ENCODE measurements at places on chromosomes 1 and 21.

- H3K36me3 ChIP-seq = no peaks in the 10 kb centered on the region
- H3K4me1 ChIP-seq = no peaks in the 10 kb centered on the region
- H3K27ac ChIP-seq = no peak overlapping the region
- no peak for DNase-seq
- H3K27me3 ChIP-seq = peaks cover 7% of the 10 kb centered on the region
- H3K4me3 ChIP-seq = no peak overlapping the region
Measured at GRCh38 chr1:30316056-30316455, 407.3 kb downstream of the MATN1 start.

- DNase-seq = no peak
- no peaks in the 10 kb centered on the region for H3K4me1 ChIP-seq
- no peak overlapping the region for H3K4me3 ChIP-seq
- no peaks in the 10 kb centered on the region for H3K36me3 ChIP-seq
- H3K27ac ChIP-seq = no peak overlapping the region
Measured at GRCh38 chr1:3149277-3149676, 80.3 kb downstream of the PRDM16 start.

DNA sequence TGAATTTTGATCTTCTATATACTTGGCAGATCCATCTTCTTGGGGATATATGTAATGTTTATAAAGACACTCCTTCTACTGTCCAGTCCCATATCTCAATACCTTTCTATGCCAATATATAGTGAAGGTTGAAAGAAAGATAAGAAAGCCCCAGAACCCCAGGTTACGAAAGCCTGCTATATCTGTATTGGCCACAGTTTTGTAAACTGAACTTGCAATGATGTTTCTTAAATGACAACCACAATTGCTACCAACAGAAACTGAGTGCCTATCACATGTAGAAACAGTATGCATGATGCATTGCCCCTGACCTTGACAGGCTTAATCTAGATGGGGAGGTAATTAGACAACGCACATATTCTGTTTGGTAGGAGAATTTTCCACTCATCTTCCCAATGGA is 7.8 kb upstream of the RIMKLA start:
- no peaks in the 10 kb centered on the region for H3K36me3 ChIP-seq
- DNase-seq = no peak
- no peak overlapping the region for H3K27ac ChIP-seq
- peaks cover 16% of the 10 kb centered on the region for H3K4me1 ChIP-seq
- H3K4me3 ChIP-seq = no peak overlapping the region

- DNase-seq = no peak
- H3K36me3 ChIP-seq = peaks cover 52% of the 10 kb centered on the region
- H3K27me3 ChIP-seq = no peaks in the 10 kb centered on the region
- no peaks in the 10 kb centered on the region for H3K4me1 ChIP-seq
Measured at GRCh38 chr1:228321895-228322294, 84.7 kb downstream of the TRIM11 start.

- no peak overlapping the region for H3K4me3 ChIP-seq
- no peaks in the 10 kb centered on the region for H3K27me3 ChIP-seq
- DNase-seq = no peak
- H3K27ac ChIP-seq = no peak overlapping the region
- H3K4me1 ChIP-seq = no peaks in the 10 kb centered on the region
- no peaks in the 10 kb centered on the region for H3K36me3 ChIP-seq
Measured at GRCh38 chr1:243399561-243400155, 143.8 kb downstream of the SDCCAG8 start.

- H3K27me3 ChIP-seq = no peaks in the 10 kb centered on the region
- H3K36me3 ChIP-seq = no peaks in the 10 kb centered on the region
- H3K27ac ChIP-seq = no peak overlapping the region
- H3K4me1 ChIP-seq = no peaks in the 10 kb centered on the region
- no peak for DNase-seq
Measured at GRCh38 chr1:66282891-66283621, 250.9 kb upstream of the SGIP1 start.

- no peak overlapping the region for H3K27ac ChIP-seq
- H3K27me3 ChIP-seq = no peaks in the 10 kb centered on the region
- peaks cover 4% of the 10 kb centered on the region for H3K4me1 ChIP-seq
- no peak for DNase-seq
Measured at GRCh38 chr1:158145173-158145719, 35.4 kb upstream of the CD1D start.

DNA sequence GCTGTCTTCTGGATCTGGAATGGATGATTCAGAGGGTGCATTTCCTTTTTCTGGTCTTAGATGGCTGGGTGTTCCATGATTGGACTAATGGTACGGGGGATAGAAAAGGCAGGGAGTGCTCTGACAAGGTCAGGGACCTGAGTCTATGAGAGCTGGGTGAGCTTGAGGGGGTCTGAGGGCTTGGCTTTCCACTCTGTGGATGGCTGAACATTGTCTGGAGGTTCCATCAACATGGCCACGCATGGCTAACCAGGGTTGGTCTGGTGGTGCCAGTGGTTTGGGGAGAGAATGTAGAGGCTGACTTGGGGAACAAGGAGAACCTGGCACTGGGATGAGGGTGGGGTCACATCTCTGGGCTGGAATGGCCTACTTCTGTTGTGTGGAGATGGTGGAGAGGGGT is 41.5 kb upstream of the TSPAN2 start:
- H3K27ac ChIP-seq = no peak overlapping the region
- no peak overlapping the region for H3K4me3 ChIP-seq
- H3K36me3 ChIP-seq = no peaks in the 10 kb centered on the region
- H3K27me3 ChIP-seq = no peaks in the 10 kb centered on the region
- no peaks in the 10 kb centered on the region for H3K4me1 ChIP-seq
- no peak for DNase-seq

DNA sequence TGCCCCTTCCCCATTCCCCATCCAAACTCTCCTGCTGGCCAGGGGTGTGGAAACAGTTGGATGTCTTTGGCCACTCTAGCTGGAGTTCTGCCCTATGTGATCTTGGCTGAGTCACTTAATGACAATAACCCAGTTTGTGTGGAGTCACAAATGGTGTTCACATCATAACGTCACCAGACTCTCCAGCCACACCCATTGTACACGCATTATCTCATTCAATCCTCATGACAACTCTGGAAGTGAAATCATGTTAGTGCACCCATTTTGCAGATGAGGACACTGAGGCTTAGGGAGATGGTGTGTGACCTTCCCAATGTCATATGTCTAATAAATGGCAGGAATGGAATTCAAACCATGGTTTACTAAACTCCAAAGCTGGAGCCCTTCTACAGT is 1.2 kb upstream of the CDA start:
- H3K27ac ChIP-seq = no peak overlapping the region
- no peak overlapping the region for H3K4me3 ChIP-seq
- no peaks in the 10 kb centered on the region for H3K36me3 ChIP-seq

DNA sequence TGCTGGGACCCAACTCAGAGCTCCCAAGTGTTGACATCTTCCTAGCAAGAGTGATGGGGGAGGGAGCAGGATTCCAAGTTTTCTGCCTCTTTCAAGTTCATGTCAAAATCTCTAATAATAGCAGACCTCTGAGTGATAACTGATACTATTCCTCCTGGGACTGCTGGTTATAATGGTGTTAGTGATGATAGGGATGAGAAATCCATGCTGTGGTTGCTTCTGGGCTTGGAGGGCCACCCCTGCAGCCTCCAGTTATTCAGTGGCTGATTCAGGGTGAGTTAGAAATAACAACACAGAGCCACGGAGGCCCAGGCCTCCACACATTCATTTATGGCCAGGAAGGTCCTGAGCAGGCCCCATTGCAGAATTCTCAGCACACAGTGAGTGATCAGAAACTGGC is 40.6 kb upstream of the ARTN start:
- no peaks in the 10 kb centered on the region for H3K36me3 ChIP-seq
- no peaks in the 10 kb centered on the region for H3K27me3 ChIP-seq
- H3K27ac ChIP-seq = no peak overlapping the region
